ENCODE measurements at places on chromosomes 11 and 22.

DNA sequence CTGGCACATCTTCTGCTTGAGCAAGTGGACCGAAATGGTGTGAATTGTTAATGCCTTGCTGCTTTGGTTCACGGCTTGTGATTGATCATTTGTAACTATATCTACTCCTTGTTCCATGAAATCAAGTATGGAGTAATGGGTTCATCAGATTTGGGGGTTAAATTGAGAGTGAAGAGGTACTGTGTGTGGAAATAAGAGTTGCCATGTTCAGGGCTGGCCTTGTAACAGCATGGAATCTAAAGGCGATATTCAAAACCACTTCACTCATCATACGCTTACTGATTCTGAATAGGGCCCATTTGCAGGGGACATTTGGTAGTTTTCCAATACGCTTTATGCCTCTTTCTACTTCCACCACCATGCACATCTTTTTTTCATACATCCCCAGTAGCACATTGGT lies 122.2 kb downstream of the DCDC1 start:
- DNase-seq = no peak

- no peak for DNase-seq
Measured at GRCh38 chr11:125170510-125171031, 6.0 kb downstream of the PKNOX2 start.

DNA sequence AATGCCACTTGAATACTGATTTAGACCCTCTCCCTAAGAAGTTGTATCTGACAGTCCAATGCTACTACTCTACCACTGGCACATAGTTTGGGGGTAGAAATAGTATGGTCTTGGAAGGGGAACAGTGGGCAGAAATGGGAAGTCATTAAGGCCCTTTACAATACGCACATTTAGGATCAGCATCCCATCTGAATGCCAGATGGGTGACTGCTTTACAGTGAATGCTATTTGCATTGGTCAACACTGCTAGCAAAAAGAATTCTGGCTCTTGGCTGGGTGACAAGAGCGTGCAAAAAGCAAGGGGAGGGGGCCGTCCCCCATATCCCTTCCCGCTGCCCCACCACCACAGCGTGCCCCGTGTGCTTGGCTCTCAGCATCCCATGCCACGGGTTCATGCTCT lies 104.7 kb upstream of the BID start:
- DNase-seq = no peak

DNA sequence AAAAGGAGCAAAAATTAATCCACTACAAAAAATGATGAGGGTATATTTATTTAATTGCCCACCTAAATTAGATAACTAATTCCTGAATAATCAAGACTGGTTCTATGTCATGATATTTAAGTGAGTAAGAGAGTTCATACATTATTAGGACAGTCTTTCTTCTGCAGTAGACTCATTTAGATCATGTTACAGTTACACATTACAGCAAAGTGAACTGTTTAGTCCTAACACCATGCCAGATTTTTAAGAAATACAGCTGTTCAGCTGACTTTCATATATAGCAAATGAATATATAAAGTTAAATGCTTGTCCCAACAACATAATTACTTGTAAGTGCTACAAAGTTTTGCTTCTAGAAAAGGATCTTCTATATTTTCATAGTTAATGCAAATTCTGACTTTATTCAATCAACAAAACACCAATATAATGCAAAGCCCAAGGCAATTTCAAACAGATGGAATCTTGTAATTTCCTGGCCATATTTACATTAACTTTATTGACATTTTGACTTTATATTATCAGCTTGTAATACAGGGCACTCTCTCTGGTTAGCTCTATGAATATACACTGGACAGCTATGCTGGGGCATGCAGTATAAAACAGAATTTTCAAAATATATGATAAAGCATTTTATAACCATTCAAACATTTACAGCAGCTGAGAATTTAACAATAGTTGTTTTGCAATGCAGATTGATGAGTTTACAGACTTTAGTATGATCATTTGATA lies 45.7 kb upstream of the TP53AIP1 start:
- DNase-seq = no peak

DNA sequence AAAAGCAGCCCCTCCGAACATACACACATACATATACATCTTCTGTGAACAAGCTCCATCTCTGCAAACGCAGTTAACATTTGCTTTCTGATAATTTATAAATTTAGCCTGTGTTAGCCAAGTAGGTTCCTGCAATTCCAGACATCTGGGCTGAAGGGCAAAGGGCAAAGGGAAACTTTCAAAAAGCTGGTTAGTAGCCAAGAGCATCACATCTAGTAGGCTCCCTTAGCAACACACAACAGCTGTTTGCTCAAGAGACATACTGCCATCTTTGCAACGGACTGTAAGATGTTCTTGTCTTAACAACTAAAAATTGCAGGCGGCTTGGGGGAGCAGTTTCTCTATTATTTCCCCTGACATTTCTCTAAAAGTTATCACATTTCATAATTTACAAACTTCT lies 134.9 kb downstream of the RBFOX2 start:
- no peak for DNase-seq

- DNase-seq = no peak
Measured at GRCh38 chr22:47673557-47673956, 911.1 kb downstream of the TBC1D22A start.

- DNase-seq = no peak
Measured at GRCh38 chr11:122412581-122412980, 242.9 kb upstream of the UBASH3B start.

GRCh38 chr22:33163815-33164214 lies 105.6 kb upstream of the SYN3 start:
- DNase-seq = no peak

DNA sequence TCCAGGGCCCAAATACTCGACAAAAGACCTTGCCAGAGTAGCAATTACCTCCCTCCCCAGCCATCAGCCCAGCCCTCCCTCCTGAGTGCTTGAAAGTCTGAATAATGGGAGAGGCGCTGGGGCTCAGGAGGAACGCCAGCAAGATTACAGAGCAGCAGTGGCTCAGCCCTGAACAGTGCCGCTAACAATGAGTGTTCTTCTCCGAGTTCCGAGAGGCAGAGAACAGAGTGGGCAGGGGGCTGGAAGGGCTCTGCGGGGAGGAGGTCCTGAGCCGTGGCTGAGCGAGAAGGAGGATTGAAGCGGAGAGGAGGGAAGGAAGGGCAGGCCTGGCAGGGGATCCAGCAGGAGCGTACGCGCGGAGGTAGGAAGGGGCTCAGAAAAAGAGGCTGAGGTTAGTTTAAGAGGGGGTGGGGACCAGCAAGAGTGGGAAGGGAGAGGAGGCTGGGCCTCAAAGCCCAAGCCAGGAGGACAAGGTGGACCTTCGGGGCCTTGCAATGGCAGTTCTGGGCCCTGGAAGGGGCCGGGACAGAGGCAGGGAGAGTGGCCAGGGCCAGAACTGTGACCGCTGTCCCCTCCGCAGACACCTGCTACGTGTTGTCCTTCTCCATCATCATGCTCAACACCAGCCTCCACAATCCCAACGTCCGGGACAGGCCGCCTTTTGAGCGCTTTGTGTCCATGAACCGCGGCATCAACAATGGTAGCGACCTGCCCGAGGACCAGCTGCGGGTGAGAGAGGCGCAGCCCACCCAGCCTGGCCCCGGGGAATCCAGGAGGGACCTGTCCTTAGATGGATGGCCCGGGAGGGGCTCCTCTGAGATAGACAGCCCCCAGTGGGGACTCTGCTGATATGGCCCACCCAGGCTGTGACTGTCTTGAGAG lies 20.6 kb downstream of the CYTH4 start:
- no peak for DNase-seq

Data from activated CD4-positive, alpha-beta T cell treated with anti-CD3 and anti-CD28 coated beads, Interleukin-2, amount 50 U/mL, for 24 hours (primary cell).